ENCODE measurements at places on chromosomes 3 and 15.

DNA sequence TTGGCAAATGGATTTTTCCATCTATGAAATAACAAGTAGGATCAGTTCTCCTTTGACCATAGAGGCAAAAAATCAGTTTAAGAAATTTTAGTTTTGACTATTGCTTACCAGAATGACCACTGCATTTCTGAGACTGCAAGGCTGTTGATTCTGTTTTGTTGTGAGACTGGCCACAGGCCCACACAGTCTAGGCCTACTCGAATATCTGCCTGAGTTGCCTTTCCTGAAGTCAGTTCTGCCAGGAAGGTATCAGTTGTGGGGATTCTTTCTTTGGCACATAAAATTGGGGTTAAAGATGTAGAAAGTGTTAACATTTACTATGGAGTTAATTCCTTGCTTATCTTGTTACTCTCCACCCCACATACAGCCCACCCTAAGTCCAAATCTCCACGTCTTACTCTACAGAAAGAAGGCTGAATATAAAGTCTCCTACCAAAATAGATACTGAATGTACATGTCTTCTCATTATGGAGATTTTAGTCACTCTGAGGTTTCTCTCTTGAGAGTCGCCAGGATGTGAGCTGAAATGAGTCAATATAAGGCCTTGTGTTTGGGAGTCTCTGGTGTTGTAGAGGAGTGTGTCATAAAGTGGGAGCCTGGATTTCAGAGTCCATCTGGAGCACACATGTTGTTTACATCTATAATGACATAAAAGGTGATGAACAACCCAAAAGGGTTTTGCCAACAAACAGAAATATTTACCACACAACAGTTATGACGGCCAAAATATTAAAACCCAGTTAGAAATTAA, 45.0 kb upstream of the WWTR1 start:
- DNase-seq = no peak

DNA sequence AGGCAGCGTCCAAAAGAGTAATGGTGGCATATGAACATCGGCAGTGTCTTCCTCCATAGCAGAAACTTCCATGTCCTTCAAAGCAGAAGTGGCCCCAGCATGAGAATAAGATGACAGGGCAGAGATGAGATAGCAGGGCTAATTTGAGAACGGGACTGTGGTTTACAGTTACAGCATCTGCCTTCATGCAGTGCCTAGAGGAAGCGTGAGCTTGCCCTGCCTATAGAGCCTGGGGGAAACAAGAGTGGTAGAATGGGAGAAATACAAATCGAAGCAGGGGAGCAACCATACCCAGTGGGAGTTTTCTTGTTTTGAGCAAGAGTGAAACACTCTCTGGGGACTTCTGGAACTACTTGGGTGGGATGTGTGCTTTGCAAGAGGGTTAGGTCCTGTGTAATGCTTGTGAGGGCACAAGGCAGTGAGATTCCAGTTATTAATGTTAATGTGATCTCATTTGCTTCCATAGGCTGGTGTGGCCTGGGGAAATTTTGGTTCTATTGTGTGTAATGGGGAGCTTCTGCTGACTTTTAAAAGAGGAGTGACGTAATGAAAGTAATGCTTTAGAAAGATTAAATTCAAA, 616.9 kb downstream of the ZIC1 start:
- DNase-seq = no peak

GRCh38 chr3:36933540-36934296, 11.1 kb downstream of the TRANK1 start:
- DNase-seq = no peak

GRCh38 chr3:178671791-178672190, 135.6 kb downstream of the KCNMB2 start:
- no peak for DNase-seq

DNA sequence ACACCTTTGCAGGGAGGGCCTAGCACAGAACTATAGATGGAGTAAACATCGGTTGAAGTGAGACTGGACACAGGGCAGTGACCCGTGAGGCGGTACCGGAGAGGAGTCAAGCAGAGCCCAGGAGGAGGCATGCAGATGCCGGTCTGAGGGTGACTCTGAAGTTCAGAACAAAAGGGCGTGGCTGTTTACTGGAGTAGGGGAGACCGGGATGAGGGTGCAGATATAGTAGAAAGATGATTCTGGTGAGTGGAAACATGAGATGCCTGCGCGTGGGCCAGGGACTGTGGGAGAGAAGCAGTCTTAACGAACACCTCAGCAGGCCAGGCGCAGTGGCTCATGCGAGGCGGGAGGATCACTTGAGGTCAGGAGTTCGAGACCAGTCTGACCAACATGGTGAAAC, 113.1 kb downstream of the NSMCE3 start:
- no peak for DNase-seq

GRCh38 chr15:77863491-77864105, 213.9 kb downstream of the TBC1D2B start:
- DNase-seq = no peak

GRCh38 chr3:144409319-144409718, 437.7 kb downstream of the DIPK2A start:
- DNase-seq = no peak

DNA sequence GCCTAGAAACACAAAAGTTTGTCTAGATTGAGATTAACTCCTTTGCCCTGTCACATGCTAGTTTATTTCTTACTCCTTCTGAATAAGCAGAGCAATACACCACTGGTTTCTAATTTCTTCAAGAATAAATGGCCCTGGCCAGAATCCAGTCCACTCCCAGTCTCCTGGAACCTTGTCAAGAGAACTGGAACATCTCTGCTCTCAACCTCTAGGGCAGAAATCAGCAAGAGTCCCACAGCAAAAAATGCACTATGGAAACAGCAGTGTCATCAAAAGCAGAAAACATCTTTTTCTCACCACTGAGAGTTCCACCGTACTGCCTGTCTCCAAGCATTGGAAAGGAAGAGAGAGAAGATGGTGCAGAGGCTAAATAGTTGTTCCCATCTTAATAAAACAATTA, 35.9 kb upstream of the PPP2R3A start:
- DNase-seq = no peak
